Upper lobe of right lung (tissue), 1 donor: ENCODE measurements at places on chromosomes 6 and 20. TPM values are rescaled to one million over a fixed set of nuclear protein-coding genes. Genes with fewer than 3 reads are reported as not detected.

The CLDN20 gene
- total RNA-seq, result not detected

The BTN1A1 gene
- total RNA-seq, result not detected

The TSPO2 gene
- not detected for total RNA-seq

The OPN5 gene
- total RNA-seq, result not detected

The PTCRA gene
- total RNA-seq, result 5.0 TPM

The SMOC2 gene
- 33.1 TPM for total RNA-seq

The DNAH8 gene
- 0.17 TPM for total RNA-seq

The KLC4 gene
- total RNA-seq, result 32.0 TPM

The GABRR1 gene
- total RNA-seq, result not detected

The ME1 gene
- 14.7 TPM for total RNA-seq

The NMBR gene
- total RNA-seq, result not detected
